Epithelial cell of prostate (primary cell): ENCODE measurements at places on chromosomes 16 and 17.
A peak's percentile ranks its signal among the peaks of the same experiment; 100 is the strongest.

DNA sequence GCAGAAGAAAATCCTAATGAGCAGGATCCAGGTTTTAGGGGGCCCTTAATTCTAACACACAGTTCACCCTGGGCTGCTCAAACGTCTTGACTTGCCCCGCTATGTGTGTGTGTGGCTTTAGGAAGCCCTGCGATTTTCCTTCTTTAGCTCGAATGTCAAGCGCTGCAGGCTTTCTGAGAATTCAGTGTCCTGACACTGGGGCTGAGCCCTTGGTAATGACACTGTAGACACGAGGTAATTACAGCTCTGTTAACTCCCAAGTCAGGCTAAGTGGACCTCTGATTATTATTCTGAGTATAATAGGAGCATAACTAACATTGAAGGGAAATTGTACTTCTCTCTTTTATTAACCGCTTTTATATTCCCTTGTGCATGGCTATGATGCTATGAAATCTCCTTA, 202.1 kb downstream of the RBFOX1 start:
- DNase-seq, result no peak

GRCh38 chr16:177981-178667, 1.6 kb downstream of the HBA1 start:
- DNase-seq, result no peak

GRCh38 chr16:30018731-30019158, 4.3 kb upstream of the C16orf92 start:
- DNase-seq, result no peak

GRCh38 chr17:55664287-55664686, 58.4 kb downstream of the TMEM100 start:
- DNase-seq, result no peak

GRCh38 chr16:50299508-50300105, 33.3 kb downstream of the ADCY7 start:
- DNase-seq, result no peak

DNA sequence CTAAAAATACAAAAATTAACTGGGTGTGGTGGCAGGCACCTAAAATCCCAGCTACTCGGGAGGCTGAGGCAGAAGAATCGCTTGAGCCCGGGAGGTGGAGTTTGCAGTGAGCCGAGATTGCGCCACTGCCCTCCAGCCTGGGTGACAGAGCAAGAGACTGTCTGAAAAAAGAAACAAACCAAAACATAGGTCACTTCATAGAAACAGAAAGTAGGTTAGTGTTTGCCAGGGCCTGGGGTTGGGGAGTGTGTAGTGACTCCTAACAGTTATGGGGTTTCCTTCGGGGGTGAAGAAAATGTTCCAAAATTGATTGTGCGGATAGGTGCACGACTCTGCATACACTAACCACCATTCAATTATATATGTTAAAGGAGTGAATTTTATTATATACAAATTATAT, 59.2 kb downstream of the ATP2C2 start:
- no peak for DNase-seq

- no peak for DNase-seq
Observed at GRCh38 chr17:40557531-40558299, 7.6 kb downstream of the CCR7 start.

DNA sequence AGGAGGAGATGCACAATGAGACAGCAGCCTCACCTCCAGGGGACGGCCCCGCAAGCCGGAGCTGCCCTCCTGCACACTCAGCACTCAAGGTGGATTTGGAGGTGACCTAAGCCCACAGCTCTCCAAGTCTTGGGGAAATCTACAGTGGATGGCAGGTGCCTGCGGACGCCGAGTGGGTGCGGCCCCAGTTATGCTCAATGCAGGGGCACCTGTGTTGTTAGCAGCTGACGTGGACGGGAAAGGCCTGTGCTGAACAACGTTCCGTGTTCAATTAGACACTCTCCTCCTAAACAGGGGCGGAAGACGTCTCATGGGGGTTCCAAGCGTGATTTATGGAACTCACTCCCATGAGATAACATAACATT, 22.0 kb upstream of the METRNL start:
- DNase-seq, result no peak

- DNase-seq, result no peak
Observed at GRCh38 chr16:30921459-30921747, 2.0 kb upstream of the FBXL19 start.

- no peak for DNase-seq
Observed at GRCh38 chr17:12731839-12732238, 57.5 kb upstream of the ARHGAP44 start.

- DNase-seq, result no peak
Observed at GRCh38 chr16:64522548-64522947, 599.3 kb downstream of the CDH11 start.

- no peak for DNase-seq
Observed at GRCh38 chr17:18230288-18231141, 5.1 kb downstream of the LLGL1 start.

DNA sequence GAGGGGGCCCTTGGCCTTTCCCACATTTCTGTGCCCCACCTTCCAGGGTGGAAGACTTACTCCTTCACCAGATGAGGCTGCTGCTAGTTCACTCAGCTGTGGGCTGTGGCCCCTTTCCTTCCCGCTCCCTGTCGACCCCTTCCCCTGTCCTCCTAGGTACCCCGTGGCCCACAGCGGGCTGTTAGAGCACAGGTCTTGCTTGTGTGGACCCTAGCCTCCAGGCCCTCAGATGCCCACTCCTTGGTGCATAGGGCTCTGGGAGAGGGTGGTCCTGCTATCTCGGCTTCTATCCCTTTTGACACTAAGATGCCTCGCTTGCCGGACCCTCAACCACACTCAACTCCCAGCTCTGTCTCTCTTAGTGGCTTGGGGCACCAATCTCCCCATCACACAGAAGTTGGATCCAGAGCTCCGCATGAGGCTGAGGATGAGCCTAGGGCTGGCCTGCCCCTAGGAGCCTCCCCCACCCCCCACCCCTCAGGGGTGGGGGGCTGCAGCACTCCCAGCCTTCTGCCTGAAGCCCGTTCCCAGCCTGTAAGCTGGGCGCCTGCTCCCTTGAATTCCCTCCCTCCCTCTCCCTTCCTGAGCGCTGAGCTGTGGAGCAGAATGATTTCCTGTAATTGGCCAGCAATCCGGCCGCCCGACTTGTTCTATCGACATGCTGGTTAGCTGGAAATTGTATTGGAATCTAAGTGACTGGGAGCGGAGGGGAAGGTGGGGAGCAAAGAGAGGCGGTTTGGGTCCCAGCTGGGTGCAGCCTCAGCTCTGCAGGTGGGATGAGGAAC, 30.9 kb downstream of the DCAKD start:
- DNase-seq, result no peak

GRCh38 chr17:58312829-58313228, 15.8 kb downstream of the TSPOAP1 start:
- no peak for DNase-seq

DNA sequence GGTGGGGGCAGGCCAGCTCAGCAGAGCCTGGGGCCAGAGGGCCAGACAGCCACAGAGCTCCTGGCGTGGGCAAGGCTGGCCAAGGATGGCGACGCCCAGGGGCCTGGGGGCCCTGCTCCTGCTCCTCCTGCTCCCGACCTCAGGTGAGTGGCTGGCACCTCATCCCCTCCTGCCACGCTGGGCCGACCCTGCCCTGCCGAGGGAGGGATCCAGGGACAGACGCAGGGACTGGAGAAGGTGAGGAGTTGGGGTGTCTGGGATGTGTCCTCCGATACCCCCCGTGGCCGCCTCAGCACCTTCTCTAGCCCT, at the start of gene ADGRG3:
ADGRG3 (plus strand) TSS at position 44 of the 309 bp plus-strand sequence; CDS start at position 86, 42 bp downstream.
- DNase-seq, result no peak

- DNase-seq, result no peak
Observed at GRCh38 chr16:54422569-54422978, 136.0 kb upstream of the IRX3 start.

DNA sequence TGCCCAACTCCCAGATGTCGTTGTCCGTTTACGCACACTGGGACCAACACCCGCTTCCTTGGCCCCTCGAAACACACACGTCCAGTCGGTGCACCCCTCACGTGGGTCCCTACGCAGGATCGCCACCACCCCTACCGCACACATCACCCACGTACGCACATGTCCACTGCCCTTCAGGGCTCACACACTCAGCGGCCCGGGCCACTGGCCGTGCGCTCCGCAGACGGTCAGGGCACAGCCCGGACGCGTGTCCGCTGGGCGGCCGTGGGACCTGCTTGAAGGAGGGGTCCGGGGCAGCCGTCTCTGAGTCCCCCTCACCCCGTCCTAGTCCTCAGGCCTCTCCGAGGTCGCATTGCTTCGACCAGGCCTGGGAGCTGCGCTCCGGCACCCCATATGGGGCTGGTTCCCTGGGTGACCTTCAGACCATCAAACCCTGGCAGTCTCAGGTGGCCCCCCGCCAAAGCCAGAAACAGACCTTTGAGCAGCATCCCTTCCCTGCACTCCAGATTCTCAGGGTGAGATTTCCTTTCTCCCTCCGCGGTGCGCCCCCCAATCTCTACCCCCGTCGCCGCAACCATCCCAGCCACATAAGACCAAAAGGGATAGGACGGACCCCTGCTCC, 914 bp upstream of the GPRC5B start:
- DNase-seq, result no peak

DNA sequence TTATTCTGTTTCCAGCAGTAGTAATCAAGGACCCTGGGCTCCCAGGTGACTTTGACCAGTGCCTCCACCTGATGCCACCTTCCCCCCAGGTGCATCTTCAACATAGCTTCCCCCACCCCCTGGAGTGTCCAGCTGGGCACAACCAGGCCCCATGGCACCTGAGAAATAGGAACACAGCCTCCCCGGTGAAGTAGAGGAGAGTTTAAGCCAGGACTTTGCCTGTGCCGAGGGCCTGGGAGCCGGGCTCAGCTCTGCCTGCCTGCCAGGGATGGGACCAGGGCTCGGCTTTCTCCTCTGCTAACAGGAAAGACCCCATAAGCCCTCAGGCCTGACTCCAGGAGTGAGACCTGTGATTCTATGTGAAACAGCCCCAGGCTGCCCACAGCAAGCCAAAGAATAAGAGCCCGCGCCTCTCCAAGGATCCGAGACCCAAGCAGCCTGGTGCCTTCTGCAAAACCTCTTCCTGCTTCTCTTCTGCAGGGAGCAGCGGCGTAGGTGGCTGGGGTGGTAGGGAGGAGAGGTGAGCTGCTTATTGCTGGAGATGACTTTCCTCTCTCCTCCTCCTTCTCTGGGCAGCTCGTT, 16.4 kb upstream of the RBFOX3 start:
- no peak for DNase-seq

DNA sequence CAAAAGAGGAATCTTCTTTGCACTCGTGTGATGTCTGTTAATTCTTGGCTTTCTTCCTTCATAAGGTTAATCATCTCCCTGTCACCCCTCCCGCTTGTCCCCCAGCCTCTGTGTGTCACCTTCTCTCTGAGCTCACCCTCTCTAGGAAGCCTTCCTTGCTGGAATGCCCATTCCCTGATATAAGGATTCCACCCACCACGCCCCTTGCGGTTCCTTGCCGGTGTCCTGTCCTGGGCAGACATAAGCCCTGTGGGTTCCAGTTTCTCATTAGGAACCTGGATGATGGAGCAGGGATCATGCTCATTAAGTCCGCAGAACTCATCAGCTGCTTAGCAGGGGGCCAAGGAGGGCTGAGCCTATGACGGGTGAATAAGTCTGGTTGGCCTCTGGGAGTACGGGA, 559.3 kb downstream of the MAF start:
- DNase-seq, result no peak

DNA sequence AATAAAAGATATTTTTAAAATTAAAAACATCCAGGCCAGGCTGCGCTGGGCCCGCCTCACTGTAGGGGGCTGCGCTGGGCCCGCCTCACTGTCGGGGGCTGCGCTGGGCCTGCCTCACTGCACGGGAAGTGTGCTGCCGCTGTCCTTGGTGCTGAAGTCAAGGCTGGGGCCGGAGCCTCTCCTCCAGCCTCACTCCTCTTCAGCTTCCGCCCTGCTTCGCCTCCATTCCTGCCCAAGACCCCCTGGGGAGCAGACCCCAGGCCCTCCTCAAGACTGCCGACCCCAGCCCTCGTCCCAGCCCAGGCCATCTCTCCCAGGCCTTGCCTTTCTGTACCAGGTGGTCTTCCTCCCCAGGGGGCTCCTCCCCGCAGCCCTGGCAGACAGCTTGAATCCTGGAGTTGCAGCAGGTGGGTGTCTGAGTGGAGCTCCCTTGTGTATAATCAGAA, 26.2 kb downstream of the ENDOV start:
- DNase-seq, result no peak

DNA sequence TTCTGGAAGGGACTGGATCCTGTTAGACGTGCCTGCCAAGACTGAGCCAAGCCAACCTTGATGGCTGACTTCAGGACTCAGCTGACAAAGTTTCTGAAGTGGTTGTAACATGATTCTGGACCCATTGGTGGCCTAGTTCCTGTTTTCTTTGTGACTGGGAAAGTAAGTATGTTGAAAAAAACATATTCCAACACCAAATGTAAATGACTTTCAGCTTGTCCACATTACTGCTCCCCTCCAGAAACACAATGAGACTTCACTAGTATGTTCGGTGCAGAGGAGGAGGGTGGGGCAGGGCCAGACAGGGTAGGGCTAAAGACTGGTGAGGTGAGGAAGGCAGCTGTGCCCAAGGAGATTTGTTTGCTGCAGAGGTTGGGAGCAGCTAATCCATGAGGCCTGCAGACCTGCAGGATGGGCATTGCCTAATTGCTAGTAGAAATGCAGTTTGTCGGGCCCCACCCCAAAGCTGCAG, 26.4 kb downstream of the NMT1 start:
- DNase-seq, result no peak

GRCh38 chr16:49373504-49373903, at the start of gene C16orf78:
Gene C16orf78 (plus strand): TSS chr16:49373804. CDS start chr16:49373940, 136 bp downstream.
- no peak for DNase-seq

DNA sequence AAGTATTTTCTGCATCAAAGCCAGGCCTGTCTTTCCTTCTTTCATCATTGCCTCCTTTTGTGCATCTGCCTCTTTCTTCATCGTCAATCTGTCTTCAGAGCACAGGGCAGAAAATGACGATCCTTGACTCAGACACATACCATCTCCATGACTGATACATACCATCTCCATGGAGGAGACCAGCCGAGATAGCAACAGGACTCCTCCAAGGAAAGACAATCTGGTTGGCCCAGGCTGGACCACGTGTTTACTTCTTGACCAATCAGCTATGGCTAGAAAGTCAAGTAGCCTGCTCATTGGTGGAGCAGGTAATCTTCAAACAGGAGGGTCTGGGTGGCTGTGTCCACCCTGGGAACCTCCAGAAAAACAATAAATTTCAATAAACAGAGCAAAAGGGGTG, 164.6 kb downstream of the CPPED1 start:
- peak; percentile 31 for DNase-seq

DNA sequence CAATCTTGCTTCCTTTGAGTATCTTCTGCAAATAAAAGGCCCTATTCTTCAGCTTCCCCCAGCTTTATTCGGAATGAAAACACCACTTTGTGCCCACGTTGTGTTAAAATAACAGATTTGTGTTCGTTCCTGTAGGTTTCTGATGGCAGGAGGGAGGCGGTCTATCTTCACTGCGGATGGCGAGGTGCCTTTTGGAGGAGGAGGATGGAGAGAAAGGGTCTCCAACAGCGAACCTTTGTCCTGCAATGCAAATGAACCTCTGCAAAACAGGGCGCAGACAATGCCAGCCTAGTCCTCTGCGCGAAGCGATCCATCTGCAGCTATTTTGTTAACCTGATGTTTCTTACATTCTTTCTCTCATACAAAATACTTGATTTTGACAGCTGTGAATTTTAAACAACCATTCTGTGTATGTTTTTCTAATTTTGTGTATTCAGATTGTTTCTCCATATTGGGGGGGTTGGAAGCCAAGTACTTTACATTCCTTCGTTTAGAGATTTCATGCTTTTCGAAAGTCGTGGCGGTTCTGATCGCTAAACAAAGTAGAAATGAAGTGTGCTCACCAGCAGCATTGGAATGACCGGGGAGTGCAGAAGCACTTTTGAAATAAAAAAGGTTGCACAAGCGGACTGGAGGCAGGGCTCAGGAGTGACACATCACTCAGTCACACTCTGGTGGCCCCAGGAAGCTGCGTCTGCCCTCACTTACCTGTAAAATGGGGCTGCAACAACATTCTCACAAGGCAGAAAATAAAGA, 279.0 kb upstream of the IRX5 start:
- no peak for DNase-seq
